ENCODE measurements at places on chromosomes 7 and 10.

DNA sequence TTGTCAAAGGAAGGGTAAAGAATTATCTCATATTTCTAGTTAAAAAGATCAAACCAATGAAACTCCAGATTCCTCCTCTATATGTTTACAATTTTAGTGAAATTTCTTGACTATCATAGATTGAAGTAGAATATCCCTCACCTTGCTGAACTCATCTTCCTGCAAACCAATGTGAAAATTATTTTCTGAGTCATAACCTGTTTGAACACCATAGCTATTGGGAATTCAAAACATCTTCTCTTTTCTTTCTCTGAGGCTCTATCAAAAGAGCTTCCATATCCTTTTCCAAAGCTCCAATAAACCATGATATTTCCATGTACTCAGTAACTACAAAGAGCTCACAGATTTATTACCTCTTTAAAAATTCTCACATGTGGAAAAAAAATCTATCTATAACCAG lies 134.3 kb downstream of the DOCK4 start:
- DNase-seq, result no peak

- DNase-seq, result no peak
Measured at GRCh38 chr10:123967626-123968243, 76.1 kb upstream of the CPXM2 start.

DNA sequence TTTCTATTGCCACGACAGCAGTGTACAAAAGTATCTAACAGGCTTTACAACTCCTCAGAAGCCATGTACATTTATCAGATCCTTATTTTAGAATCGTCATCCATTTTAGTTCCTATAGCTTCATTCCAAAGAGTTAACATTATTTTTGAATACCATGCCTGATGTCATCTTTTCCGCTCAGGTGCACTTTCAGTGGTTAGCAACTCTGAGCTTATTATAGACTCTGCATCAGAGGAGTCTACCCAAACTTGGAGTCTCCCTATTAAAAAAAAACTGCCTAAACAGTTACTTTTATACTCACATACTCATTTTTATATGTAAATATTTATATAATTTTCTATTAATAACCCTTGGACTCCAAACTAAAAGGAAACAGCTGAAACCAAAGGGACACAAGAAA lies 31.6 kb upstream of the PRSS37 start:
- DNase-seq, result no peak

DNA sequence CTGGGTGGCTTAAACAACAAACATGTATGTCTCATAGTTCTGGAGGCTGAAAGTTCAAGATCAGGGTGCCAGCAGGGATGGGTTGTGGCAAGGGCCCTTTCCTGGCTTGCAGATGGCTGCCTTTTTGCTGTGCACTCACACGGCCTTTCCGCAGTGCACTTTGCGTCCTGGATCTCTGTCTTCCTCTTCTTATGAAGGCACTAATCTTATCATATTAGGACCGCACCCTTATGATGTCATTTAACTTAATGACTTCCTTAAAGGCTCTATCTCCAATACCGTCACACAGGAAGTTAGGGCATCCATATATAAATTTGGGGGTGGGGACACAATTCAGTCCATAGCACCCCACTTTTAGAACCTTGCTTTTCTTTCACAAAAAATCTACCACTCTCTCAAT lies 255.2 kb downstream of the SNX13 start:
- no peak for DNase-seq

GRCh38 chr10:22752272-22752889 lies 38.0 kb upstream of the PIP4K2A start:
- no peak for DNase-seq

DNA sequence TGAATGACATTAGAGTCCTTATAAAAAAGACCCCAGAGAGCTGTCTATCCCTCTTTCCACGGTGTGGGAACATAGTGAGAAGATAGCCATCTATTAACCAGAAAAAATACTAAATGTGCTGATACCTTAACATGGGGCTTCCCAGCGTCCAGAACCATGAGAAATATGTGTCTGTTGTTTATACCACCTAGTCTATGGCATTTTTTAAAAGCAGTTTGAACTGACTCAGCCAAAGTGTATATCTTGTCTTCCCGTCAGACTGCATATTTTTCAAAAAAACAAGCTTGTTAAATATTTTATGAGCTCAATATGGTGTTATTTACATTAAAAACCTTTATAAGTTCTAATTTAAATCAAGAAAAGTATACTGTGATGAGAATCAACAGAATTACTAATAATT lies 255.3 kb downstream of the HGF start:
- DNase-seq, result no peak

DNA sequence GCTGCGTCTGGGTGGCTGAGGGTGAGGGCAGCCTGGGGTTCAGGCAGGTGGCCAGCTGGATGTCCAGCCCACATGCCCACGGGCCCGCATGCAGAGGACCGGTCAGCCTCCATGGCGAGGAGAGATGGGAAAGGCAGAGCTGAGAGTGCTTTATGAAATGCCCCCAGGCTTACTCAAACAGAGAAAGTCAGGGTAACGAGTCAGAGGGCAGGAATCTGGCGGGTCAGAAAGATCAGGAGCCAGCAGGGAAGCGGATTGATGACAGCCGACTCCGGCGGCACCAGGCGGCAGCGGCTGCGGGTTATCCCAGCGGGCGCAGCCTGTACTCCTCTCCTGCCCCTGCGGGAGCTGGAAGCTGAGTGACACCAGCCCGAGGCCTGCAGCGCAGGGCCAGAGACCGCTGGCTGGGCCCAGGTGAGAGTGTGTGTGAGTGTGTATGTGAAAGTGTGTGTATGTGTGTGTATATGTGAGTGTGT lies 13.4 kb downstream of the SLC13A4 start:
- DNase-seq, result no peak

- no peak for DNase-seq
Measured at GRCh38 chr7:83517035-83517700, 131.8 kb downstream of the SEMA3E start.

- no peak for DNase-seq
Measured at GRCh38 chr7:84821671-84822534, 365.0 kb downstream of the SEMA3D start.

GRCh38 chr7:20340839-20341238 lies 10.1 kb downstream of the ITGB8 start:
- DNase-seq, result no peak

GRCh38 chr7:93601363-93601762 lies 26.8 kb upstream of the CALCR start:
- no peak for DNase-seq

- DNase-seq, result no peak
Measured at GRCh38 chr7:47371733-47372368, 210.1 kb downstream of the TNS3 start.

DNA sequence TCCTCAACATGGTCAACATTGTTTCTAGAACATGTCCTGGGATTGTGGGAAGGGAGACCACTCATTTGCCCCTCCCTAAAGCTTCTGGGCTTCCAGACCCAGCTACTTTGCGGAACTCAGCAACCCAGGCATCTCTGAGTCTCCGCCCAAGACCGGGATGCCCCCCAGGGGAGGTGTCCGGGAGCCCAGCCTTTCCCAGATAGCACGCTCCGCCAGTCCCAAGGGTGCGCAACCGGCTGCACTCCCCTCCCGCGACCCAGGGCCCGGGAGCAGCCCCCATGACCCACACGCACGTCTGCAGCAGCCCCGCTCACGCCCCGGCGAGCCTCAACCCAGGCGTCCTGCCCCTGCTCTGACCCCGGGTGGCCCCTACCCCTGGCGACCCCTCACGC lies at the start of gene EPO:
Gene EPO (plus strand): TSS at position 190 of the 392 bp plus-strand sequence. CDS start 513 bp downstream, outside the sequence.
- DNase-seq, result no peak

DNA sequence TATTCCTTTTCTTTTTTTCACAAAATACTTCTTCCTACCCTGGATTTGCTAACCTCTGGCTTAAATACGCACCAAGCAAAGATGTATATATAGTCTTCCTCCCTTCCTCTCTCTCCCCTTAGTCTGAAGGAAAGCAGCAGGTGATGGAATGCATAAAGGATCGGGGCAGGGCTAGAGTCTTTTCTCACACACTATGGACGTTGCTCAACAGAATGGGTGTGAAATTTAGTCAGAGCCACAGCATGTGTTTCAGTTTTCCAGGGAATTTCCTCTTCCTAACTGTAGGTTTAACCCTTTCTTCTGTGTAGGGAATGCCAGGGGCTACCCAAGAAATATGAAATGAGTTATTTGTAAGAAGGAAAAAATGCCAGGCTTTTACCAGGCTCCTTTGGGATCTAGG lies 71.4 kb upstream of the NFKB2 start:
- no peak for DNase-seq

DNA sequence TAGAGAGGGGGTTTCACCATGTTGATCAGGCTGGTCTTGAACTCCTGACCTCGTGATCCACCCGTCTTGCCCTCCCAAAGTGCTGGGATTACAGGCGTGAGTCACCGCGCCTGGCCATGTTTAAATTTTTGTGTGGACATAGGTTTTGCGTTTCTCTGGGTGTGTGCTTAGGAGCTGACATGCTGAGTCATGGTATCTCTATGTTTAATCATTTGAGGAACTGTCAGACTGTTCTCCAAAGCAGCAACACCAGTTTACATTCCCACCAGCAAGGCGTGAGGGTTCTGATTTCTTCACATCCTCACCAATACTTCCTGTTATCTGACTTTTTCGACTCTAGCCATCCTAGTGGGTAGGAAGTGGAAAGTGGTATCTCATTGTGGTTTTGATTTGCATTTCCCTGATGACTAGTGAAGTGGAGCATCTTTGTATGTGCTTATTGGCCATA lies 153.7 kb downstream of the DNAJB6 start:
- DNase-seq, result no peak

DNA sequence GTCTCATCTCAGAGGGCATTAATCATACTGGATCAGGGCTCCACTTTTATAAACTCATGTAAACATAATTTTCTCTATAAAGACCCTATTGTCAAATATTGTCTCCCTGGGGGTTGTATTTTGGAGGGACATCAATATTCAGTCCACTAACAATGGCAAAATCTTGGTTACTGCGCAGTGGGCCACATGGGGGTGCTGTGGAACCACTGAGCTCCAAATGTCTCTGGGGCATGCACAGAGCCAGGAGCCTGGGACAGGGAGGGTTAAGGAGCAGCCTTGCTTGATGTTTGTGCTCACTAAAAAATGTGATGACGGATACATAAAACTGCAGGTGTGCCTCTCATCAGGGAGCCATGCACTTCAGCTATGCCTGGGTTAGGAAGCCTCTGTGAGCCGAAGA lies 62.1 kb upstream of the PRSS58 start:
- no peak for DNase-seq

GRCh38 chr10:78779339-78779955 lies 289.3 kb upstream of the ZMIZ1 start:
- DNase-seq, result no peak

DNA sequence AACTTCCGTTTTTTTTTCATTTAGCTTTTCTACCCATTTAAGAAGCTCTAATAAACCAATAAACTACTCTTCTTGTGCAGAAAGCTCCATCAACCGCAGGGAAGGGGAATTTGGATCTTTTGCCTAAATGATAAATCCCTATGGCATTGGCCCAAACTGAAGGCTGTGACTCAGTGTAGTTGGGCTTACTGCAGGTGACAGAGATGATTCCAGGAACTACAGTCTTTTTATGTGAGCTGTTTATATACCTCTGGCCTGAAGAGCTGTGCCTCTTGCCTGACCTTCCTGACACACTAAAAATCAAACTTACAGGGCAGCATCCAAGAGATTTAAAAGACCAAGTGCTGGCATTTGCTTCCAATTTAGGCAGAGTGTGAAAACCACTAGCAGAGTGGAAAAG lies 25.2 kb downstream of the ABCB1 start:
- DNase-seq, result no peak

DNA sequence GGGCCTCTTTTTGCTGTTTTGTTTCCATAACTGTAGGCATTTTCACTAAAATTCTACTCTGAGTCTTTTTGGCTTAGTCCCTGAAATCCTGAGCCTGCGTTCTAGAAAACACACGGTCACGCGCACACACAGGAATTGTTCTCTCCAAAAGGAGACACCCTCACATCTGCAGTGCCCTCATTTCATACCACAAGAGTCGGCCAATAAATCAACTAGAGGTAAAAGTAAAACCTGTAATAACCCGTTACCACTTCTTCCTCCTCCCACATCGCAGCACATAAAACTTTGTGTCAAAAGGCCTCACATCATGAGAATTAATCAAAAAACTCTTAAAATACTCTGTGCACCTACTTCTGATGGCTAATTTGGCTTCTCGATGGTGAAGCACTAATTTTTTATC lies 133.3 kb upstream of the MGMT start:
- DNase-seq, result no peak

DNA sequence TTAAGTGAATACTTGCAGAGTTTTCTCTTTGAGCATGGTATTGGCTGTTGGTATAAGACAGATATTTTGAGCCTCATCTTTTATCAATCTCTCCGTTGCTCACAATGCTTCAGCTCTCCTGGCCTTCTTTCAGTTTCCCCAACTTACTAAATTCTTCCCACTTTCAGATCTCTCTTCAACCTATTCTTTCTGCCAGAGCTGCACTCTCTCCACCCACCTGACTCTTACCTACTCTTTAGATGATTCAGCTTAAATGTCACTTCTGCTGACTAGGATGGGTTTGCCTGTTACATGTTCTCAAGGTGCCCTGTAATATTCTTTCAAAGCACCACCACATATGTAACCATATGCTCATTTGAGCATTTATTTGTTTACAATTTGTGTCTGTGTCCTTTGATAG lies 1.6 kb downstream of the EXOSC1 start:
- no peak for DNase-seq

DNA sequence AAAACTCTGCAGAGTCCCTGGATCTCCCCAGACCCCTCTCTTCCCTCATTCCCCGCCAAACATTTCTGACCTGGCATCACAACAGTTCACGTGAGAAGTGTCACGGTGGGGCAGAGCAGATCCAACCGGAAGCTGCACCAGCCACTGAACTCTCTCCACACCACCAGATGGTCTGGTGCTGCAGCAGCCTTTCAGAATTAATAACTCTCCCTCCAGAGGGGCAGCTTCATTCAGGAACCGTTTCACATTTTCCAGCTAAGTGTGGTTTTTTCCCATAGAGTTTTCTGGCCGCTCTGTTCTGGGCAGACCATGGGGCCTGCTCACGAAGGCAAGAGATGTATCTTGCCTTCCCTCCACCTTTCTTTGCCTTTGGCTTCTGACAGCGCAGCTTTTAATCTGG lies 486.7 kb upstream of the GALNT17 start:
- no peak for DNase-seq

- DNase-seq, result no peak
Measured at GRCh38 chr10:17088118-17088806, 41.3 kb downstream of the CUBN start.

DNA sequence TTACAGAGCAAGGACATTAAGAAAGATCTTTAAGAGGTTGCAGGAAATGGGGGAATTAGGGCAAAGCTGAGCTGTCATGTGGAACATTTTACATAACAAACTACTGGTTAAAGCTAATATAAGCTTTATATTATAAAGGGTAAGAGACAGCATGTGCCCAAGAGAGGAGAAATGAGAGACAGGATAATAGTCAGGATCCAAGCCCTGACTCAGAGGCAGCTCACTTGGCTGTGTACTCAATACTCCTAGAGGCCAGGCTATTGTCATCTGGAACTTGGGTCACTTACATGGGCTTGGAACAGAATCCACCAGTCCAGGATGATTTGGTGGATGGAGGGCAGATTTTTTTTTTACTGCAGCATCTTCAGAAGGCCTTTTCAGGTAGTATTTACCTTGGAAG lies 418.6 kb upstream of the ZMIZ1 start:
- DNase-seq, result no peak

All from stimulated activated CD8-positive, alpha-beta memory T cell treated with anti-CD3 and anti-CD28 coated beads, Interleukin-2, amount 100 ng/mL, for 1 hour (primary cell).